ENCODE measurements at places on chromosomes 2 and 18. TPM values are rescaled to one million over a fixed set of nuclear protein-coding genes. Genes with fewer than 3 reads are reported as not detected.

DNA sequence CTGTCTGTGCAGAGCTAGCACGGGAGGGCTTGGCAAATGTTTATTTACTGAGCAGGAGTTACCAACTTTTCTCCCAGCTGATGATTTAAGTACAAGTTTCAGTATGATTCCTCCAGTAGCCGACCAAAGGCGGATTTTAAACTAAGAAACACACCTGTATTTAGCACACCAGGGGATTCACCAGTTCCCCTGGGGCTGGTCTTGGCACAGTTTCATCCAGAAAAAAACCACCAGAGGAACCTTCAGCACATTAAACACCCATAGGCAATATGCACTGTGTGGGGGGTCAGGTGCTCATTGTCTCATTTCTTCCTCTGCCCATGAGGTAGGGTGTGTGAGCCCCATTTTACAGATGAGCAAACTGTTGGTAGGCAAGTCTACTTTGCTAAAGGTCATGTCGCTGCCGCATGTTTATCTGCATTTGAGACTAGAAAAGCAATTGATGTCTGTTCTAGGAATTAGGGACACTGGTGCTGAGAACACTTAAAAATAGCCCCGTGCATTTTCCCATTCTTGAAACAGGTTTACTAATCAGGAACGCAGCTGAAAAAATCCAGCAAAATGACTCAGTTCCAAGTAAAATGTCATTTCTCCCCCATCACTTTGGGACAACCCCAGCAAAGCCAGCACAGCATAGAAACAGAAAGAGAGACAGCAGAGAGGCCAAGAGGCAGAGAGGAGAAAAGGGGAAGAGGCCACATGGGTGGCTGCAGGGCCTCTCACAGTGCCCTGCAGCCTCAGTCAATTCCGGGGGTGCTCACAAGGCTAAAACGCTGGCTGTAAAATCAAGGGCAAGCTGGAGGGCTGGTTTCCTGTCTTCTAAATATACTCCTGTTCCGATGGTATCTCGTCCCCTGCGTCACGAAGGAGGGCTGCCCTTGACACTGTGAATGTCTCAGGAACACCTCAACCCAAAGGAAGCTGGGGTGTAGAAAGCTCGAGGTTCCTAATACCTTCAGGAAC, 166.8 kb upstream of the ID2 start:
- no peak for DNase-seq
- H3K4me1 ChIP-seq = no peaks in the 10 kb centered on the region
- no peaks in the 10 kb centered on the region for H3K27me3 ChIP-seq
- H3K36me3 ChIP-seq = no peaks in the 10 kb centered on the region

DNA sequence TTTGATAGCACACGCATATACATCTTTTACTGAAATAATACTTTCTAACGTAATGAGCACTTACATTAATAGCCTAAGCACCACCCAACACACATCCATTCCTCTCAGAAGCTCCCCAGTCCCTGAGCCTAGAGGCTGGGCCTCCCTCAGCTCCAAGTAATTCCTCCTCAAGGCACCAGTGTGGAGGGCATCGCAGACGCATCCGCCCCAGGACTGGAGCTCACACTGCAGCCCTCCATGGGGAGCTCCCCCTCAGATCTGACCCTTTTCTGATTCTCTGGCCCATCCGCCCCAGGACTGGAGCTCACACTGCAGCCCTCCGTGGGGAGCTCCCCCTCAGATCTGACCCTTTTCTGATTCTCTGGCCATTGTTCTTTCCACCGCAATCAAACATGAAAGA, 60.4 kb upstream of the SNTG2 start:
- no peaks in the 10 kb centered on the region for H3K36me3 ChIP-seq
- no peak for DNase-seq
- no peaks in the 10 kb centered on the region for H3K27me3 ChIP-seq
- no peak overlapping the region for H3K4me3 ChIP-seq

- DNase-seq = no peak
- H3K27ac ChIP-seq = no peak overlapping the region
- H3K4me1 ChIP-seq = 0 out of 2 replicates have a peak, but pooled peaks cover 7% of the 10 kb centered on the region
These were observed 60.8 kb downstream of the KYNU start for GRCh38 chr2:142938240-142938639.

DNA sequence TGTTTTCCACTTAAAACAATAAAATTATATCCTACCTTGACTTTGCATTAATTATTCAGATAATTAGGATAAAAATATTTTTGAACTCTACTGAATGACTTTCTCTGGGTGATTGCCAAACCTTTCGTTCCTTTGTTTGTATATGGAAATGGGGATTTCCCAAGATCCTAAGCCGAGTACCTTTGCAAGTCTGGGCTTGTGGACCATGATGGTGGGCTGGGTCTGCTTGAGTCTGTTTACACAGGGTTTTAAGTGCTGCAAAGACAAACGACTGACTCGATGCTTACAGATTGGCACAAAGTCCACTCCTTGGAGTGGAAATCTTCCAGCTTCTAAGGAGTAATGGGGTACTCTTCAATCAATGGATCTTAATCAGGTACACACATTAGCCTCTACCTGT, 659.5 kb downstream of the TSN start:
- no peaks in the 10 kb centered on the region for H3K36me3 ChIP-seq
- H3K27ac ChIP-seq = no peak overlapping the region
- DNase-seq = no peak

DNA sequence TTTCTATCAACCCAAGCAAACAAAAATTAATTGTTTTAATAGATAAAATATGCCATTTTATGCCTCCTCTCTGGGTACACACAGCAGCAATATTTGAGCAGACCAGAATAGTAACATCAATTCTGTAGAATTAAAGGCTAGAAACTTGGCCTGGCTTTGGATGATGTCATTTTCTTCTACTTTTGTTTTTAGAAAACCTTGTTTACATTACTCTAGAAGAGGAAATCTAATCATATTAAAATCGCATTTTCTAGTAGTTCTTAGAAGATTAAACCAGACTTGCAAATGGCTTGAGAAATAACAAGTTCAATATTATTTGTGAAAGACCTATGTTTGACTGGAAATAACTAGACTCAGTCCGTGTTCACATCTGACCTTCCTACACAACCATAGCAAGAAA, 102.3 kb upstream of the RFX8 start:
- H3K4me3 ChIP-seq = no peak overlapping the region
- H3K27me3 ChIP-seq = no peaks in the 10 kb centered on the region
- DNase-seq = no peak
- H3K4me1 ChIP-seq = no peaks in the 10 kb centered on the region

DNA sequence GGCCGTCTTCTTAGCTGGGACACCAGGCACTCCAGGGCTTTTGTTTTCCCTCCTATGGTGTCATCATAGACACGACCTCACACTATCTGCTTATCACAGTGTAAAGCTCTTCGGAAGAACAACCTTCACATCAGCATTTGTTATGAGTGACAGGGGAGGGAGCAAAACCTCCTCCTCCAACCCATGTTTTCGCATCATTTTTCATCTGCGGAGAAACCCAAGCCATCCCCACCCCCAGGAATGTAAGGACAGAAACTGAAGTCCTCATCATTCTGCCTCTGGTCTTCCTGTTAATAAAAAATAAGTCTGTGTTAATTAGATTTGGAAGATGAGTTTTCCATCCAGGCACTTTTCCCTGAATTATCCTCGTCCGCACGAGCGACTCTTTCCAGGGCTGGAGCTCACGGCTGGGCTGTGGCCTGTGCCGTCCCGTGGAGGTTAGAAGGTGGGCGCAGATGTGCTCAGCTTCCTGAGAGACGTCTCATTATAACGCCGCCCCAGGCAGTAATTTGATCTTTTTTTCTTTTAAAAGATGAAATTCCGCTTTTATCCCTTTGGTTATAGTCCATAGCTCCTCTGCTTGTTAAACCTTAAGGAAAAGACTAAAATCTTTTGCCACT, 101.6 kb upstream of the TMEM18 start:
- no peaks in the 10 kb centered on the region for H3K36me3 ChIP-seq
- H3K27me3 ChIP-seq = no peaks in the 10 kb centered on the region
- H3K27ac ChIP-seq = no peak overlapping the region
- H3K4me3 ChIP-seq = no peak overlapping the region
- no peak for DNase-seq

- DNase-seq = no peak
- H3K27ac ChIP-seq = no peak overlapping the region
- peaks cover 8% of the 10 kb centered on the region for H3K4me1 ChIP-seq
- H3K27me3 ChIP-seq = no peaks in the 10 kb centered on the region
- H3K4me3 ChIP-seq = no peak overlapping the region
These were observed 98.7 kb upstream of the ALKAL2 start for GRCh38 chr2:386406-387103.

GRCh38 chr2:25246558-25247290, 78.3 kb upstream of the POMC start:
- DNase-seq = no peak
- peaks cover 46% of the 10 kb centered on the region for H3K36me3 ChIP-seq
- no peak overlapping the region for H3K27ac ChIP-seq
- H3K27me3 ChIP-seq = no peaks in the 10 kb centered on the region
- peaks cover 16% of the 10 kb centered on the region for H3K4me1 ChIP-seq

DNA sequence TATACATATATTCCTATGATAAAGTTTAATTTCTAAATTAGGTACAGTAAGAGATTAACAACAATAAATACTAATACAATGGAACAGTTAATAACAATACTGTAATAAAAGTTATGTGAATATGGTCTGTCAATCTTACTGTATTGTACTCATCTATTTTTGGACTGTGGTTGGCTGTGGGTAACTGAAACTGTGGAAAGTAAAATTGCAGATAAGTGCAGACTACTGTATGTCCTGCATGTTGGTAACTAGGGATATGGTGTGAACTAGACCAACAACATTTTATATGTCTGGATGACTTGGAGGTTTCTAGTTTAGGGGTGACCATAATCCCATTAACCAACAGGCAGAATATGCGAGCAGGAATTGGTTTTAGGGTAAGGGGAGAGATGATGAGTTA, 23.3 kb downstream of the PHLPP1 start:
- no peaks in the 10 kb centered on the region for H3K27me3 ChIP-seq
- H3K36me3 ChIP-seq = no peaks in the 10 kb centered on the region
- peak overlapping the region; percentile 32 for H3K27ac ChIP-seq
- H3K4me1 ChIP-seq = peaks cover 82% of the 10 kb centered on the region
- no peak overlapping the region for H3K4me3 ChIP-seq
- no peak for DNase-seq

DNA sequence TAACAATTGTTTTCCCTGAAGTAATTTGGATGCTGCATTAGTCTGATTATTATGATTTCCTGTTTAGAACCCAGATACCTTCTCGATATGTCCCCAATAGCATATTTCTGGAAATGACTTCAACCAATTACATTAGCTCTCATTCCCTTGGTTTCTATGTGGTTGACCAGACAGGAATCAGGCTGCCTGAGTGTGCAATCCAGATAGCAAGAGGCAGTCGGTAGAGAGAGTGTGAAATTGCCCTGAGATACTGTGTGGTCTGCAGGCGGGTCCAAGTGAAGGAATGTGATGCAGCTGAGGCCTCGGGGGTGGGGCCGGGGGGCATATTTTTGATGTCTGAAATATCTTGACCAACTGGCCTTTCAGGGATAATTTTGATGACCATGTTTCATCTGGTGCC, 143.9 kb upstream of the ITGA6 start:
- H3K36me3 ChIP-seq = no peaks in the 10 kb centered on the region
- no peaks in the 10 kb centered on the region for H3K27me3 ChIP-seq
- H3K27ac ChIP-seq = no peak overlapping the region
- peaks cover 25% of the 10 kb centered on the region for H3K4me1 ChIP-seq
- H3K4me3 ChIP-seq = no peak overlapping the region

DNA sequence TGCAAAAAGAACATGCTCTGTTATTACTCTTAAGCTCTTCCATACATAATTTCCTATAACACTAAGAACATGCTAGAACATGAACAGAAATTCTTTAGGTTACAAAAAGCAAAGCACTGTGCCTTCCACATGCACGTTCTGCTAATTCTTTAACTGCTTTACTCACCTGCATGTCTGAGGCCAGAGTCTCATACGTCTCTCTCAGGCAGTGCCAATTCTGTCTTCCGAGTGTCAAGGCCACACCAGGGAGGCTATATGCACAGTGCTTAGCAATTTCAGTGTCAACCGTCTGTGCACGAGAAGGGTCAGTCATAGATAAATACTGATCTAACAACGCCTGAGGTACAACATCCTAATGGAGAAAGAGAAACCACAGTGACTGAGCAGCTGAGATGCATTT, 55.1 kb downstream of the PPP4R1 start:
- no peaks in the 10 kb centered on the region for H3K4me1 ChIP-seq
- no peak overlapping the region for H3K27ac ChIP-seq
- H3K36me3 ChIP-seq = peaks cover 25% of the 10 kb centered on the region
- no peak for DNase-seq
- H3K27me3 ChIP-seq = no peaks in the 10 kb centered on the region
- no peak overlapping the region for H3K4me3 ChIP-seq

GRCh38 chr2:73859721-73860586, 31.2 kb downstream of the STAMBP start:
- no peaks in the 10 kb centered on the region for H3K27me3 ChIP-seq
- DNase-seq = no peak

DNA sequence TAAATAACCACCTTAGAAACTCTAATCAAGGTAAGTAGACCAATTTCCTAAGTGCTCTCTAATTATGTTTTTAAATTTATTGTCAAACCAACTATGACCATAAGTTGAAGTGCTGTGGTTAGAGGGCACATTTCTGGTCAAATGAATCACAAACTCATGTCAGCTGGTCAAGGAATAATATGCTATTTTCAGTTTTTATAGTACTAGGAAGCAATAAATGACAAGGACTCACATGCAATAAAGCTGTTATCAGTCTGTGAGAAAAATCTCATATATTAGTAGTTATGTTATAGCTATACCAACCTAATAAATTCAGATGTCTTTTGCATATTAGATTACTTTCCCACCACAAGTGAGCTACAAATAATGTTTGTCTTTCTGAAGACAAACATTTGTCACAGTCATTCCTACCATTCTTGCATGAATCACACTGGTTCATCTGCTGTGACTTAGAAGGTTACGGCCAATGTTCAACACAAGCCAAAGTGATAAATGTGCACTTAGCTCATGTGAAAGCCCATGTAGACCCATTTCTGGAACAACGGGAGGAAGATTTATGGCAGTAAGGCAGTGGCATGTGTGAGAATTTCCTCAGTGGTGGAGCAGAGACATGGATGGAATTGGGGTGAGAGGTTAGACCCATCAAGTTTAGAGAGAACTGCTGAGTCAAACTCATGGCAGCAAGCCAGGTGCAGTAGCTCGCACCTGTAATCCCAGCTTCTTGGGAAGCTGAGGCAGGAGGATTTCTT, 27.4 kb upstream of the CCNYL1 start:
- no peaks in the 10 kb centered on the region for H3K36me3 ChIP-seq
- 0 out of 2 replicates have a peak, but pooled peaks cover 8% of the 10 kb centered on the region for H3K4me1 ChIP-seq
- no peak for DNase-seq
- no peak overlapping the region for H3K27ac ChIP-seq

GRCh38 chr2:55168221-55169154, 63.6 kb downstream of the CLHC1 start:
- H3K27me3 ChIP-seq = no peaks in the 10 kb centered on the region
- no peak overlapping the region for H3K4me3 ChIP-seq
- peak; percentile 74 for DNase-seq

- peaks cover 34% of the 10 kb centered on the region for H3K4me1 ChIP-seq
- peaks cover 55% of the 10 kb centered on the region for H3K27me3 ChIP-seq
- no peak overlapping the region for H3K27ac ChIP-seq
- H3K4me3 ChIP-seq = peak overlapping the region; percentile 49
- DNase-seq = peak; percentile 67
- H3K36me3 ChIP-seq = no peaks in the 10 kb centered on the region
These were observed 1.6 kb downstream of the CDH2 start for GRCh38 chr18:28175150-28175929.

TNFRSF11A gene
- polyA plus RNA-seq = 3.8 TPM

CTAGE1 gene
- polyA plus RNA-seq = 0.05 TPM

ATIC gene
- 182 TPM for polyA plus RNA-seq

INPP5D gene
- polyA plus RNA-seq = 6.6 TPM

XIRP2 gene
- polyA plus RNA-seq = 0.31 TPM

SETBP1 gene
- 1.6 TPM for polyA plus RNA-seq

PSD4 gene
- 0.06 TPM for polyA plus RNA-seq

LYPD6 gene
- polyA plus RNA-seq = 4.9 TPM

NYAP2 gene
- polyA plus RNA-seq = not detected
